ENCODE measurements at places on chromosomes 3 and 15.

DNA sequence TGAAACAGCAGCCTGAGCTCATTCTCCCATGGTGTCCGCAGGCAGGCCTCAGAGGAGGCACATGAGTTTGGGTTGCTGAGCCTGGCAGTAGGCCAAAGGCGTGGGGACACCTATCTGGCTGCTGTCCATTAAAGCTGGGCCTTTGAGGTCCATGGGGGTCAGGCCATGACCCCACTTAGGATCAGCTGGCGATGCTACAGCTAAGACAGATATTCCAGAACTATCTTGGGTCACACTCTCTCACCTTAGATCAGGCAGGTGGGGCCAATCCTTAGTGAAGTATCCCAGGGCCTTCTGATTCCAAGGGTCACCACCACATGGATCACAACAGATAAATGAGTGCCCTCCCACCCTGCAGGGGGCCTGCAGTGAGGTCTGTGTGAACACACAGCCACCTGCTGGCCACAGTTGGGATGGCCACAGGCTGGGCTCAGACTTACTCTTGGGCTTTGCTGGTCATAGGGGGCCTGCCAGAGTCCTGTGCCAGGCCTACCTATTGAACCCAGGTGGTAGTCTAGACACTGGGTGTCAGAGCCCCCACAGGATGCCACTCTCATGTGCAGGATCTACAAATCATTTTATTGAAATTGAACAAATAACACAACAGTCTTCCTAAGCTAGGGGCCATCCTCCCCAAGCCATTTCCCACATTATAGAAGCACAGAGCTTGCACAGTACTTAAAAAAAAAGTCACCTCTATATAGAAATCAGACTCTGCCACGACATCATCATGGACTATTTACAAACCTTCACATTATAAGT is 2.0 kb upstream of the HYAL2 start:
- no peak for DNase-seq
- no peaks in the 10 kb centered on the region for H3K27me3 ChIP-seq
- H3K36me3 ChIP-seq: peaks cover 9% of the 10 kb centered on the region
- H3K4me1 ChIP-seq: peaks cover 43% of the 10 kb centered on the region
- H3K4me3 ChIP-seq: no peak overlapping the region
- H3K27ac ChIP-seq: peak overlapping the region; percentile 8

- no peak for DNase-seq
- no peaks in the 10 kb centered on the region for H3K27me3 ChIP-seq
- H3K4me1 ChIP-seq: peaks cover 11% of the 10 kb centered on the region
These were observed 420.4 kb downstream of the ROBO2 start for GRCh38 chr3:77460326-77460725.

GRCh38 chr3:15899388-15899787 is 101.6 kb upstream of the ANKRD28 start:
- H3K4me3 ChIP-seq: no peak overlapping the region
- no peaks in the 10 kb centered on the region for H3K36me3 ChIP-seq
- H3K27ac ChIP-seq: peak overlapping the region; percentile 51
- no peaks in the 10 kb centered on the region for H3K27me3 ChIP-seq

DNA sequence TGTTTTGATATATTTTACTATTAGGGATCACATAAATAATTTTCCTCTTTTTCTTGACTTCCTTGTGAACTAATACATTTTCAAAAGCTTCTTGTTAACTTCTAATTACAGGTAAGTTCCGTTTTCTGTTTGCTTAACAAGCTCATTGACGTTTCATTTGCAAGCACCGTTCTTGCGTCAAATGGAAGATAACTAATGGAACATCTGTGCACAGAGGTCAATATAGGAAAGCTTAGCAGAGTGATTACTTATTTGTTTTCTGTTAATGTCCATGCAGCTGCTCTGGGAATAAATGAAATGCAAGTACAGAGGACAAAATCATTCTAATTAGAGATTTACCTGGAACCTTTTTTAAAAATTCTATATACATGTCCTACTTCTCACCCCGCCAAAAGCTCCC is 115.5 kb upstream of the C2CD4B start:
- H3K27me3 ChIP-seq: no peaks in the 10 kb centered on the region
- no peak overlapping the region for H3K27ac ChIP-seq
- no peak for DNase-seq

GRCh38 chr3:53804697-53805462 is 41.3 kb downstream of the CHDH start:
- DNase-seq: no peak
- no peak overlapping the region for H3K4me3 ChIP-seq
- no peaks in the 10 kb centered on the region for H3K36me3 ChIP-seq
- H3K27ac ChIP-seq: no peak overlapping the region

DNA sequence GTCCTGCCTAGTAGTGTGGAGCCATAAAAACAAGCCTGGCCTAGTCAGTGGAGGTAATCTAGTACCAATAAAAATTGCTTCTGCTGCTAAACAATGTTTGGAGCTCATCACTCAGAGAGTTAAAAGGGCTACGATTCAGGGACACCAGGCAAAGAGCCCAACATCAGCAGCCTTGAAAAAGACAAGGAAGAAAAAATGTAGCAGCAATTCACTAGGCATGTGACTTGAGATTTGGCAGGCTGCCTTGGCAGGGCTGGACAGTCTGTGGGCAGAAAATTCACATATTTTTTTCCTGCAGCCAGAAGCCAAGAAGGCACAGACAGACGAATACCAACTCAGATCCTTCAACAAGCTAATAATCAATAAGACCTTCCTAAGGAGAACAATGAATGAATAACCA is 47.2 kb downstream of the IGSF11 start:
- no peaks in the 10 kb centered on the region for H3K27me3 ChIP-seq
- no peak overlapping the region for H3K27ac ChIP-seq
- H3K4me1 ChIP-seq: peaks cover 26% of the 10 kb centered on the region

DNA sequence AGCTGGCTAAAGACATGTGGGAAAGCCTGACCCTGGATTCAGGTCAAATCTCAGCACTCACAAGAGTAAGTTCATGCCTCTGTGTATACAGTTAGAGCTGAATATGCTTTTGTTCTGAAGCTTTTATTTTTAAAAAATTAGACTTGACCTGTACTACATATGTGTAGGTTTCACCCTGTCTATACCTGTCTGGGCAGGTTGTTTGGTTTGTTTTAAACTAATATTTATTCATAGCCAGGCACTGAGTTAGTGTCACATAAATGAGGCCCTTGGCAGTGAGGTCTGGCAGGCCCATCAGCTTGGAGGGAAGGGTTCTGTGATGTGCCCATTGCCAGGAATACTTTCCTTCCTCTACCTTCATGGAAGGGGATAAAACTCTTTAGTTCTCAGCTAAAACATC is 1.9 kb downstream of the DNAJA4 start:
- no peaks in the 10 kb centered on the region for H3K27me3 ChIP-seq
- peak overlapping the region; percentile 58 for H3K27ac ChIP-seq
- DNase-seq: no peak
- peaks cover 30% of the 10 kb centered on the region for H3K4me1 ChIP-seq
- peak overlapping the region; percentile 3 for H3K4me3 ChIP-seq
- peaks cover 2% of the 10 kb centered on the region for H3K36me3 ChIP-seq

- no peak overlapping the region for H3K27ac ChIP-seq
- no peaks in the 10 kb centered on the region for H3K36me3 ChIP-seq
- H3K4me3 ChIP-seq: no peak overlapping the region
- no peaks in the 10 kb centered on the region for H3K27me3 ChIP-seq
- DNase-seq: no peak
These were observed 86.2 kb downstream of the KLF13 start for GRCh38 chr15:31412824-31413223.

DNA sequence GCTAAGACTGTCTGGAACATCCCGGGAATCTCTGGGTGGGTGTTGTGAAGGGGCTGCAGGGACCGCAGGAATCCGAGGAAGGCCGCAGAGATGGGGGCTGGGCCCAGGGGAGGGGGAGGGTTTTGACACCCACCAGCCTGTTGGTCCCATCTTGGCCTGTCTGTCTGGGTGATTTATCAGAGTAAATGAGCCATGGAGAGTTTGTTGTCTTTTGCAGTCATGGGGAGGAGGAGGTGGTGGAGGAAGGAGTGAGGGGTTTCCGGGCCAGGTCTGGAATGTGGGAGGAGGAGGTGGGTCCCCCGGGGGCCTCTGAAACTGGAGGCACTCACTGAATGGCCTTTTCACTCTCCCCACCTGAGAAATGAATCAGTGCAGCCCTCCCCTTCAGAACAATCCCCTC is 11.5 kb downstream of the SEMA3F start:
- H3K4me3 ChIP-seq: peak overlapping the region; percentile 57
- no peak for DNase-seq
- peak overlapping the region; percentile 83 for H3K27ac ChIP-seq
- no peaks in the 10 kb centered on the region for H3K36me3 ChIP-seq
- H3K4me1 ChIP-seq: peaks cover 47% of the 10 kb centered on the region

- no peak overlapping the region for H3K27ac ChIP-seq
These were observed 18.5 kb upstream of the KLHL25 start for GRCh38 chr15:85813234-85813633.

DNA sequence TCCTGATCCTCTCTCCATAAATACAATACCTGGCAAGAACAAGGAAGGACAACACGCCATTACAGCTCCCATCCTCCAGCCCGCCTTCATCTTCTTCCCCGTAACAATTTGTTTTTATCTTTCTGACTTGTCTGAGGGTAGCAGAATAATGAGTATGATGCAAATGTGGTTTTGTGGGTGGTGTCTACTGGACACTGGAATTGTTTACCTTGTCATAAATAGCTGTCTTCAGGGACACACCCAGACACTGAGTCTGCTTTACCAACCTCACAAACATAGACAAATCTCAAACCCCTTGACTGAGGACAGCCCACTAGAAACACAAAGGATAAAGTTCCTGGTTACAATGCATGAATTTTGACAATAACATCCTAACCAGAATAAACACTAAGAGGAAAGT is 13.4 kb downstream of the WDR72 start:
- no peak overlapping the region for H3K27ac ChIP-seq
- no peaks in the 10 kb centered on the region for H3K27me3 ChIP-seq
- H3K36me3 ChIP-seq: no peaks in the 10 kb centered on the region

- peaks cover 24% of the 10 kb centered on the region for H3K4me1 ChIP-seq
- H3K27me3 ChIP-seq: no peaks in the 10 kb centered on the region
- H3K4me3 ChIP-seq: no peak overlapping the region
- H3K36me3 ChIP-seq: peaks cover 16% of the 10 kb centered on the region
- no peak overlapping the region for H3K27ac ChIP-seq
- no peak for DNase-seq
These were observed 16.6 kb downstream of the HAPLN3 start for GRCh38 chr15:88878720-88879184.

GRCh38 chr3:133874344-133874743 is 21.3 kb downstream of the RAB6B start:
- H3K36me3 ChIP-seq: no peaks in the 10 kb centered on the region
- DNase-seq: no peak
- H3K4me1 ChIP-seq: no peaks in the 10 kb centered on the region
- no peak overlapping the region for H3K27ac ChIP-seq
- H3K4me3 ChIP-seq: no peak overlapping the region

DNA sequence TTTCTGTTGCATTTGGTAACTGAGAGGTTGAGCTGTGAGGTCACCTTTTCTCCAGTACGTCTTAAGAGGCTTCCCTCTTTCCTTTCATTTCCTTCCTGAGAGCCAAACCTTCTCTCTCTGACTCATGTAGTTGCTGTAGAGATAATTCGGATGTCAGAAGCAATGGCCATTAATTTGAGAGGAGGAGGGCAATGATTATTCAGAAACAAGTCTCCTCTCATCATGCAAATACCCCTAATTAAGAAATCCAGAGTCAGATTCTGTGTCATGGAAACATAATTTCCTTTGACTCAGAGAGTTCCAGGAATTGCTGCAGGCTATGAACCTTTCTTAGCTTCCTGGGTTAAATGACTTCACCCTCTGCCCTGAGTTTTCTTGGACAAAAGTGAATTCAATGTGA is 59.0 kb upstream of the GSK3B start:
- H3K4me1 ChIP-seq: no peaks in the 10 kb centered on the region
- no peaks in the 10 kb centered on the region for H3K27me3 ChIP-seq
- H3K36me3 ChIP-seq: no peaks in the 10 kb centered on the region
- H3K27ac ChIP-seq: no peak overlapping the region

DNA sequence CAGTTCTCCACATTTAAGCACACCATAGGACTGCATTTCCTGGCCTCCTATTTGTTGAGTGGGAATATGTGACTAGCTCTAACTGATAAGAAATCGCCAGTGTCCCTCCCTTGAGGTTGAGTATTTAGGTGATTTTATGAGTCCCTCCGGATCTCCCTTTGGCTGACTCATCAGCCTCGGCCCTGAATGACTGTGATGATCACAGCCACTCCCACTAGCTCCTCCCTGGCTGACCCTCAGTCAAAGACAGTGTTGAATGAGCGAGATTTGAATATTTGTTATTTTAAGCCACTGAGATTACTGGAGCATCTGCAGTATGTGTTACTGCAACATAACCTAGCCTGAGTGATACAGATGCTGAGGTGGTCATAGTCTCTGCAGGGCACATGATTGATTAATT is 515.3 kb downstream of the EPHB1 start:
- H3K27me3 ChIP-seq: no peaks in the 10 kb centered on the region
- no peaks in the 10 kb centered on the region for H3K36me3 ChIP-seq
- no peaks in the 10 kb centered on the region for H3K4me1 ChIP-seq
- no peak overlapping the region for H3K27ac ChIP-seq
- DNase-seq: no peak

GRCh38 chr15:99098426-99098825 is 6.5 kb upstream of the SYNM start:
- peaks cover 4% of the 10 kb centered on the region for H3K4me1 ChIP-seq
- no peak overlapping the region for H3K4me3 ChIP-seq
- H3K27ac ChIP-seq: no peak overlapping the region

- no peak overlapping the region for H3K4me3 ChIP-seq
- no peak overlapping the region for H3K27ac ChIP-seq
- H3K4me1 ChIP-seq: no peaks in the 10 kb centered on the region
- H3K27me3 ChIP-seq: no peaks in the 10 kb centered on the region
- DNase-seq: no peak
These were observed 45.3 kb upstream of the KY start for GRCh38 chr3:134696155-134696554.

DNA sequence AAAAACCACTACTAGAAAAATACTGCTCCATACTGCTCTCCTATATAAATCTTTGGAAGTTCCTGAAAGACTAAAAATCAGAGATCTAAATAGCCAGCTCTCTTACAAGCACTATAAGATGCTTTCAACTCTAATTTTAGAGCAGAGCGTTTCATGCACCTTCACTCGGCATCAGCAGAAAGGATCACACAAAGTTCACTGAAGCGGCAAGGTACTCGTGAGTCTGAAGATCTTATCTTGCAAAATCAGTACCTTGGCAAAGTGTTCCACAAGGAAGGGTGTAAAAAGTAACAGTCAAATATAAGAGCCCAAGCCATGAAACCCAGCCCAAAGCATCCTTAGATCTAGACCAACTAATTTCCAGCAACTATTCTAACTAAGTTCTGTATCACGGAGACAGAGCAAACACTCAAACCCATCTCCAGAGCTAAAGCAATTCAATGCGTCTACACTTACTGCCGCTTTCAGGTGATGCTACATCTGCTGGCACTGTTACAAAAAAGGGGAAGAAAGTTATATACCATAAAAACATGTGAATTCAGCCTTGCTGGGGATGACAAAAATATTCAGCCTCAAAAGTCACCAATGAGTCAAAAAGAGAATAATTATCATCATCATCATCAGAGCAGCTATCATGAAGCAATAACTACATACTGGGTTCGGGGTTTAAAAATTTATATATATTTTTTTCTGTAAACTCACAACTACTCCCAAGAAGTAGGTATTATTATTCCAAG is 16.3 kb downstream of the VPS39 start:
- H3K4me3 ChIP-seq: no peak overlapping the region
- no peak for DNase-seq
- H3K27ac ChIP-seq: no peak overlapping the region
- no peaks in the 10 kb centered on the region for H3K27me3 ChIP-seq
- no peaks in the 10 kb centered on the region for H3K4me1 ChIP-seq
- H3K36me3 ChIP-seq: peaks cover 35% of the 10 kb centered on the region

All from thoracic aorta (tissue), 2 donors.